ENCODE measurements at places on chromosomes 4 and X.

GRCh38 chr4:42331040-42331439, 66.2 kb upstream of the SHISA3 start:
- DNase-seq, result no peak

DNA sequence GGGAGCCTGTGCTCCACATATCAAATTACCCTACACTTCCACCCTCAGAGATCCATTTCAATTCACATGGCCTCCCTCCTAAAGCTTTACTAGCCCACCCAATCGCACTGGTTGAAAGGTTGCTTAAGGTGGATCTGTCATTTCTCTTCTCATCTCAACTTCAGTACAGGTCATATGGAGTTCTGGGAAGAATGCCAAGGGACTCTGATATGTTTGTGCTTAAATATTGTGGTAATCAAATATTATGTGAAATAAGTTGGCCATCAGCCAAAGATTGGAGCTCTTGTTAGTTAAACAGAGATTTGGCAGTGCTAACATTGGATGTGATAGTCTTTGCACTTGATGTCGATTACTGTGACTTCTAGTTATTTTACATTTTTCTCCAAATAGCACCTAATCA, 20.5 kb downstream of the SEPTIN6 start:
- no peak for DNase-seq

DNA sequence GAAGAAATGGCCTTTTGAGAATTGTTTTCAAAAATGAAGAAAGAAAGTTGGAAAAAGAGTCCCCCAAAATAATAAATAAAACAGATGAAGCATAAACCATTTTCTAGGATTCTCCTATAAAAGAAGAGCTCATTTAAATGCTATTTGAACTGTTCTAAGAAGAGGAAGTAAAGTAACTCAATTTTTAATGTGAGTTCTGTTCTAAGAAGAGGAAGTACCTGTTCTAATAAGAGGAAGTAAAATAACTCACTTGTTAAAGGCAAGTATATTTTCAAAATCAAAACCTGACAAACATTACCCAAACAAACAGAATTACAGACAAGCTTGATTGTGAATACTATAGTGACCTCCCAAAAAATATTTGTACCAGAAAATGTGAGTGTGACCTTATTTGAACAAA, 1326.3 kb downstream of the C4orf33 start:
- DNase-seq, result no peak

DNA sequence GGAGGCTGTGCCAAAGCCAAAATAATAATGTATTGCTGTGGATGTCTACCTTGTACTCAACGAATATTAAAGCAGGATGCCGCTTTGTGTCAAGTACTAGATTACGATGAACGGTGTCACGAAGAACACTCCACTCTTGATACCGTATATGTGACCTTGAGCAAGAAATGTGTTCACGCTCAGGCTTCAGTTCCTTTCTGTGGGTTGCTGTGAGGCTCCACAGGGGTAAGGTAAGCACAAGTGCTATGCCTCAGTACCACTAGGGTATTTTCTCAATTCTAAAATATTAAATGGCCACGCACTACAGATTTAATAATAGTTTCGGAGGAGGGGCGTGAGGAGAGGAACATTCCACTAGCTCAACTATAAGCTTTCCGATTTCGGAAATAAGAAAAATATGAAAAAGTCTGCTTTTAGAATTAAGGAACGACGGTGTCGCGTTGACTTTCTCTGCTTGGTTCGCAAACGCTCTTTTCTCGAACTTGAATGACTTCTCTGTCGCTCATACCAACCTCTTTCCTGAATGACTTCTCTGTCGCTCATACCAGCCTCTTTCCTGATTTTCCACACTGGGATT, 607 bp upstream of the SCOC start:
- no peak for DNase-seq

DNA sequence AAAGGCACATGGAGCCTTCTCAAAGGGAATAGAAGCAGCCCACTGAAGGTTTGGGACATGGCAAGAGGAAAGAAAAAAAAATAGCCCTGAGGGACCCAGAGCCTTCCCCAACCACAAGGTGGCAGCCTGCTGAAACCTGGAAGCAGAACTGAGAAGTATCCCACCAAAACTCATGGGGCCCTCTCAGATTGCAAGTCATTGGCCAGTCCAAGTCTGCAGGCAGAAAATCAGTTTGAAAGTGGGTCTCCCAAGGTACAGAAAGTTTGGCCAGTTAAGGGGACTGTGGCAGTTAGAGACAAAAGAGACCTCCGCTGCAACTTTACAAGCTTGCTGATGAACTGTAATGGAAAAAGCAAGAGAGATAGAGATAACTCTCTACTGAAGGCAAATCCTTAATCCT, 155.8 kb downstream of the ANTXR2 start:
- DNase-seq, result no peak

GRCh38 chrX:148416142-148416541, 84.3 kb upstream of the AFF2 start:
- DNase-seq, result no peak

GRCh38 chr4:2977211-2978088, 14.1 kb downstream of the GRK4 start:
- no peak for DNase-seq

DNA sequence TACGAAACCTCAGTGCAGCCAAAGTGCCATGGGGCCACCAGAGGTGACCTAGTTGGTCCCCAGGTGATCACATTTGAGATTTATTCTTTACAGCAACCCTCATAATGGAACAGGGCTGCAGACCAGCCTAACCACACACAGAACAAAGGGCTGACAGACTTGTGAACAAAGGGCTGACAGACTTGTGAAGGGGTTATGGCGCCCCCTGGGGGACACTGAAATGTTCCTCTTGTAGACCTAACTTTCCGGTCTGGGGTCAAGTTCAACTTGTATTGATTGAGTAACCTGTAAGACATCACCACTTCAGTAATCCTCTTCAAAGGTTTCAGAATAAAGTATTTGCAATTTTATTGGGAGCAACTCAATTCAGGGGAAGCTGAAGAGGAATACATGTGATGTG, 175.9 kb upstream of the RPS6KA3 start:
- peak; percentile 20 for DNase-seq

DNA sequence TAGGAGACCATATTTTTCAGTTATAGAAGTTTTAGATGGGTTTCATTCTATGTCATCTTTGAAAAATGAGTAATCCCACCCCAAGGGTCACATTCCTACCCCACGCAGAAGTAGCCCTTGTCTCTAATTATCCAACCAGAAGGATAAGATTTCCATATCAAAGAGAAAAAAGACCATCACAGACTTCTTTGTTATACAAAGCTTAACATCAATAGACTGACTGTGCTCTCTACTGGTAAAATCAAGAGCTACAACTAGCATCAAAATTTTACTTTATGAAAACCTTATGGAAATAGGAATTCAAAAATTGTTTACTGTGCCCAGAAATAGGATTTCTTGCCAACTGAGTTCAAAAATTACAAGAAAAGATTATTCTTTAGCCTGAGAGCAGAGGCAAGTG, 24.9 kb downstream of the TNMD start:
- DNase-seq, result no peak

GRCh38 chrX:34768290-34768689, 111.2 kb upstream of the TMEM47 start:
- DNase-seq, result no peak

DNA sequence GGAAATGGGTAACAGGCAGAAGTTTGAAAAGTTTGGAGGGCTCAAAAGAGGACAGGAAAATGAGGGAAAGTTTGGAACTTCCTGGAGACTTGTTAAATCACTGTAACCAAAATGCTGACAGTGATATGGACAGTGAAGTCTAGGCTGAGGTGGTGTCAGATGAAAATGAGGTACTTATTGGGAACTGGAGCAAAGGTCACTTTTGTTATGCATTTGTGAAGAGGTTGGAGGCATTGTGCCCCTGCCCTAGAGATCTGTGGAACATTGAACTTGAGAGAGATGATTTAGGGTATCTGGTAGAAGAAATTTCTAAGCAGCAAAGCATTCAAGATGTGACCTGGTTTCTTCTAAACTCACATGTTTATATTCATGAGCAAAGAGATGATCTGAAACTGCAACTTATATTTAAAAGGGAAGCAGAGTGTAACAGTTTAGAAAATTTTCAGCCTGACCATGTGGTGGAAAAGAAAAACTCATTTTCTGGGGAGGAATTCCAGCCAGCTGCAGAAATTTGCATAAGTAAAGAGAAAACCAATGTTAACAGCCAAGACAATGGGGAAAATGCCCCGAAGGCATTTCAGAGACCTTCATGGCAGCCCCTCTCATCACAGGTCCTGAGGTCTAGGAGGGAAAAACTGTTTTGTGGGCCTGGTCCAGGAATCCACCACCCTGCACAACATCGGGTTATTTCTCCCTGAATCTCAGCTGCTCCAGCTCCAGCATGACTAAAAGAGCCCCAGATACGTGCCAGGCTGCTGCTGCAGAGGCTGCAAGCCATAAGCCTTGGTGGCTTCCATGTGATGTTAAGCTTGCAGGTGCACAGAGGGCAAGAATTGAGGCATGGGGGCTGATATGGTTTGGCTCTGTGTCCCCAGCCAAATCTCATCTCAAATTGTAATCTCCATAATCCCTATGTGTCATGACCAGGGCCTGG, 632.5 kb upstream of the GNPDA2 start:
- DNase-seq, result no peak

- DNase-seq, result no peak
Observed at GRCh38 chr4:6918338-6918737, 8.7 kb downstream of the TBC1D14 start.

GRCh38 chr4:40328383-40328782, 6.8 kb upstream of the CHRNA9 start:
- no peak for DNase-seq

DNA sequence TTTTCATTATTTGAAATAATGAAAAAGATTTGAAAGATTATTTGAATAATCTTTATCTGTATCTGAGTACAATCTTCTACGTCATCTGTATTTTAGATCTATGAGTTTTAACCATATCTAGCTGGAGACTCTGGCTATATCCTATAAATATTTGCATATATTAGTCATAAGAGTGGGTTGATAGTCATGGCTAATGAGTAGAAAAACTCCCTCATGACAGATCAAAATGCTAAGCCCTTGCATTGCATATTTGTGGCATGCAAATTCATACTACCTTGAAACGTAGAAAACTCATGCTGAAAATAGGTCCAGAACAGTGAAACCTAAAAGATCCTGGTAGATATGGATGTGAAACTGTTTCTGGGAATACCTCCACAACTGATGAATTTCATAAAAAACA, 291.3 kb downstream of the GALNTL6 start:
- DNase-seq, result no peak

DNA sequence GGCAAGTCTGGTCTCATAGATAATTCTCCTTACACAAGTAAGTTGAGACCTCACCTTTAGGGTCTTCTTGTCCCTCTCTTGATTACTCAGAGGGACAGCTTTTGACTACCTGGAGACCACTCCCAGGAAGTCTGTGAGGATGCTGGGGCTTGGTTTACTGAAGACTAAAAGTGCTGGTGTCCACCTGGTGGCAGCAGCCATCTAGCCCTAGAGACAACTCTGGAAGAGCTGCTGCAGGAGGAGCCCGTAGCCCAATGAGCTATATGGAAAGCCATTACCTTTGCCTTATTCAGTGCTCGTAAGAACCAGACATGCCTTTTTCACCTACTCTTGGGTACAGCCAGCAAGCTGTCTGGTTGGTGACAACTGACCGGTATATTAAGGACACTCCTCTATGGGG, 7.3 kb downstream of the FGFBP2 start:
- no peak for DNase-seq

DNA sequence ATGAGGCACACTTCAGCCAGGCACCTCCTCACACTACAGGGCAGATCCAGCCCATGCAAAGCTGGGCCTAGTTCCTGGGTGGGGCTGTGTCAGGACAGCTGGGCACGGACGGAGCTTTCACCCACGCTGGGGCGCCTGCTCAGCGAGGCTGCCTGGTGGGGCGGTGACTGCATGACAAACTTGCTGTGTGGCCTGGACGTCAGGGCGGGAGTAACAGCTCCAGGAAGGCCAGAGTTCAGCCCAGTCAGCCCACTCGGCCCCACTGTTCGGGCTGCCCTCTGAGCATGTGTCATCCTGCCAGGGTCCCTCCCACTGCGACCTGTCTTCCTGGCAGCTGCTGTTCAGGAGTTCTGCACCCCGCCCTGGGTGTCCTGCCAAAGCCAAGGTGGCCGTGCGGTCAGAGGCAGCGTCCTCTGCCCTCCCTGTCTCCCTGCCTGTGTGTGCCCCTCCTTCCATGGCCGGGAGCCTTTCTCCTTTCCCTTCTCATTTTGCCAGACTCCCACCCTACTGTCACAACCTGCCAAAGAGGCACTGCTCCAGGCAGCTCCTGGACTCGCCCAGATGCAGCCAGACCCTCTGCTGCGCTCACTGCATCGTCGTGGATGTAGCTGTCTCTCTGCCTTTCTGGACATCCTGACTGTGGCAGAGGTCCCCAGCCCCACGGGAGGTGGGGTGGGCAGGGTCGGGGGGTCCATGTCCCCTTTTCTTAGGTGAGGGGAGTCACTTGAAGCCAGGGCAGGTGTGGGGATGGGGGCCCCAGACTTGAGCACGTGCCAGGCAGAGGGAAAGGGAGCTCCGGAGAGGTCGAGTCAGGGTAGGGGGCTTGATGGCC, 33.0 kb upstream of the KIAA0232 start:
- DNase-seq, result no peak

DNA sequence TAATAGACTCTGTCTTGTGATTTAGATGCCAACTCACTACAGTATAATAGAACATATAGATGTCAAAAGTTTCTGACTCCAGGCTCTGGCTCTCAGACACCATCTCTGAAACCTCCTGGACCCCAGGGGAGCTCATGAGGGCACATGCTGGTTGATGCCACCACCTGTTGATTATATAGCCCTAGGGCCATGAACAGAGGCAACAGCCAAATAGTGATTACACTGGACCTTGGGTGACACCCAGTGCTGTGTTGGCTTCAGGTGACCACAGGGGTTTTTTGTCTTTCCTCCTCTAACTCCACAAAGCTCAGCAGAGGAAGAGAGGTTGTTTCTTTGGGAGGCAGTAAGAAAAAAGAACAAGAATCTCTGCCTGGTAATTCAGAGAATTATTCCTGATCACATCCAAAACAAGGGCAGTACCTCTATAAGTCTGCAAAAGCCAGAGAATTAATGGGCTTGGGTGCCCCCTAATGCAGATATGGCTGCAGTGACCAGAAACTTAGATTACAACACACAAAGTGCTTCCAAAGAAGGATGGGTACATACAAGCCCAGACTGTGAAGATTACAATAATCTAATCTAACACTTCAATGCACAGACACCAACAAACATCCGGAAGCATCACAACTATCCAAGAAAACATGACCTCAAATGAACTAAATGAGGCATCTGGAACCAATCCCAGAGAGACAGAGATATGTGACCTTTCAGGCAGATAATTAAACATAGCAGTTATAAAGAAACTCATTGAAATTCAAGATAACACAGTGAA, 1920.6 kb downstream of the ARAP2 start:
- no peak for DNase-seq

DNA sequence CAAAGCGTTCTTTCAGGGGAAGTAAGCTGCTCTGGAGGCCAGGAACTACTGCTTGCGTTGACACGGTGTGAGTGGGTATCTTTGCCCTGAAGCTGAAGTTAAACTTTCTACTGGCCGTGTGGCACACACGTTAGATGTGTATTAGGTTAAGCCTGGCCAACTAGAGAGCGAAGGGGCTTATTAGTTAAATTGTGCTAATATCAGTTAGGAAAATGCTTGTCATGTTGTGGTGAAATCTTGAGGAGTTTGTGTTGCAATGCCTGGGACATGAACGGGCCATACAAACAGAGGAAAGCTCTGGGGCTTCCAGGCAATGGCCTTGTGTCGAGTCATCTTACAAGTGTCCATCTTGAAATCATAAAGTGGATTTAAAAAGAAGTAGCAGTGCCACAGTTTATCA, 62.6 kb downstream of the NSUN7 start:
- no peak for DNase-seq

All from smooth muscle cell of the brain vasculature (primary cell).